Naive B cell (primary cell): ENCODE measurements at places on chromosomes 2 and 18.

- DNase-seq = no peak
Observed at GRCh38 chr18:7902399-7902839, 335.3 kb downstream of the PTPRM start.

GRCh38 chr18:6960656-6961055 lies 156.9 kb downstream of the LAMA1 start:
- DNase-seq = no peak

- DNase-seq = peak; percentile 93
Observed at GRCh38 chr2:218290316-218291261, 1.7 kb downstream of the TMBIM1 start.

- no peak for DNase-seq
Observed at GRCh38 chr2:75464348-75464946, 96.3 kb downstream of the EVA1A start.

GRCh38 chr2:130819608-130820278 lies 17.0 kb upstream of the ARHGEF4 start:
- no peak for DNase-seq

GRCh38 chr2:16404551-16405300 lies 260.9 kb downstream of the CYRIA start:
- no peak for DNase-seq

GRCh38 chr2:228728961-228729360 lies 542.1 kb downstream of the PID1 start:
- DNase-seq = no peak

DNA sequence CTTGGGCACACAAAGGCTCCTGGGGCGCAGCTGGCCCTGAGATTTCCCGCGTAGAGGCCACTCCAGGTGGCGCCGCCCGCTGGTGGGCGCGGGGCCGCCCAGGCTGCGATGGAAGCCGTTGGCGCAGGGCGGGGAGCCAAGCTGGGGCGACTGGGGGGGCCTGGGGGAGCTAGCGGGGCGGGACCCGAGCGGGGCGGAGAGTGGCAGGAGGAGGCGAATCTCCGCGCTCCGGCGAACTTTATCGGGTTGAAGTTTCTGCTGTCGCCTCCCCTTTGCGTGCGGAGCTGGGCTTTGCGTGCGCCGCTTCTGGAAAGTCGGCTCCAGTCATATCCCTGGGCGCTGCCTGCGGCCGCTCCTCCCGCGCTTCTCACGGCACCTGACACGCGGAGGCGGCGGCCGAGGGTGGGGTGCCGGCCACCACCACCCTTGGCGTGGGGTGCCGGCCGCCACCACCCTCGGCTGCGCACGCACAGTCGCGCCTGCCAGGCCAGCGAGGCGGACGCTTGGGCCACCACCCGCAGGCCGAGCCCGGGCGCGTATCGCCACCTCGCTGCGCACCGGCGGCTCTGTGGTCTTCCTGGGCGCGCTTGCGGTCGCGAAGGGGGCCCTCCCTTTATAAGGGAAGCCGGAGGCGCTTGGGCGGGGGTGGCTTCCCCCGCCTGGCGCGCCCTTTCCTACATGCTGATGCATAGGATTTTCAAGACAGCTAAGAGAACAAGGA lies 919 bp upstream of the CYP1B1 start:
- no peak for DNase-seq

DNA sequence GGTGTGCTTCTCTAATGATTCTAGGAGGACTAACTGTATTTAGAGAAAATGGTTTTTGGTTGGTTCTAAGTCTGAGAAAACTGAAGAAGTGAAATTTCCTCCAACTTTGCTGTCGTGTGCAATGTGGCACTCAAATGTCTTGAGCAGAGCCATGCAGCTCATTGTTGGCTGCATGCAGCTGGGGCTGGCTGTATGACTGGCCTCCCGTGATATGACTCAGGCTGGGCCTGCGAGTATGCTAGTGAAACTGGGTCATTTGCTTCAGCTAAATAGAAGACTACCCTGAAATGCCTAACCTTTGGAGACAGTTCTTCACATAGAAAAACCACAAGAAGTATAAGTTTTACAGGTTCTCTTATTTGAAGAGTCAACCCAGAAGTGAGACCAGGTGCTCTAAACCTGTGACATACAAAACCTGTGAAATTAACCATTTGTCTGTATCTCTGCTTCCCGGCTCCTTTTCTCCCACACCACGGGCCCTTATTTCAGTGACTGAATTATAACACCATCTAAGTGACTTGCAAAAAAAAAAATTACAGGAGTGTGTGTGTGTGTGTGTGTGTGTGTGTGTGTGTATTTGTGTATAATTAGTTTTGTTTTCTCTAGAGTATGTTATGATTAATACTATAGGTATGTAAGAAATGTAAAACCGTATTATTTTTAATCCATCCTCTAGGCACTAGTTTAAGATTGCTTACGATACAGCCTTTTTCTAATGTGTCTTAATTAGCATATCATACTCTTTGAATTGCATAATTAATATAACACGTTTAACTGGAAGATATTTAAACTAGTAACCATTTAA lies 15.9 kb downstream of the POLI start:
- DNase-seq = no peak

DNA sequence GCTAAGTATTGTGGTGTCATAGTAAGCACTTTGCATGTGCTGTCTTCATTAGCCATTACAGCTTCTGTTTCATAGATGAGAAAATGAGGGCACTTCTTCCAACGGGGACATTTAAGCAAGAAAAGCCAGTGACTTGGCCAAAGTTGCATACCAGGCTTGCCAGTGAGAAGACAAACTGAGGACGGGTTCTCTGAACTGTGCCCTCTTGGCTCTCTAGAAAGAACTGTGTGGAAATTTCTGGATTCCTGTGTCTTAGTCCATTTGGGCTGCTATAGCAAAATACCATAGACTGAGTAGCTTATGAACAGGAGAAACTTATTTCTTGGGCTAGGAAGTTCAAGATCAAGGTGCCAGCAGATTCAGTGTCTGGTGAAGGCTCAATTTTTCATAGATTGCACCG lies 13.3 kb downstream of the CTIF start:
- no peak for DNase-seq

DNA sequence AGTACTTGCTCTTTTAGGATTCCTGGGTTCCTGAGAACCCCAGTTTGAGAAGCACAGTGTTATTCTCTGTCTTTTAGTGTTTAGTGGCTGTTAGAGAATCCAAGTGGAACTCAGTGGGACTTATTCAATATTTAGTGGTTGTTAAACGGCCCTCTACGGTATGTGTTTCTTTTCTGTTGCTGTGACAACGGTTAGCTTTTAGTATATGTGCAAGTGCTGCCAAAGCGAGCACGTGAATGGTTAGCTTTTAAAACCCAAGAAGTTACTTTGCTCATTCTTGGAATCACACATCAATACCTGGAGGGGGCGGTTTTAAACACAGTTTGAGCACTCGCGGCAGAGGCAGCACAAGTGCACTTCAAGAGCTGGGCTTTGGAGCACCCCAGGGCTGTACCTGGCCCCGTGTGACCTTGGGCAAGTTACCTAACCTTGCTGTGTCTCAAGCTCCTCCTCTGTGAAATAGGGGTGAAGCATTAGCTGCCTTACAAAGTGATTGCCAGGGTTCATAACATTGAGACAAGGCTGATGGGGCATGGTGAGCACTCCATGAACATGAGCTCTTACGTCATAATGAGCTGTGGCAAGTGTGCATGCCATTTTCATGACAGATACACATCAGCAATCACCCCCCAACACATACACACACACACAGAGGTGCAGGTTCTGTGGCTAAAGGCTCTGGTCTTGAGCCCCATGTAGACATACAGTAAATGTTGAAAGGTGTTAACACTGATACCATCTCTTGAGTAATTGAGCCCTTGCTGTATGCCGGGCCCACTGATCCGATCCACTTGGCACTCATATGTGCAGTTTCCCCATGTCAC lies 234.1 kb downstream of the ALPK2 start:
- DNase-seq = no peak

- DNase-seq = no peak
Observed at GRCh38 chr2:8805278-8806210, 31.9 kb downstream of the KIDINS220 start.

DNA sequence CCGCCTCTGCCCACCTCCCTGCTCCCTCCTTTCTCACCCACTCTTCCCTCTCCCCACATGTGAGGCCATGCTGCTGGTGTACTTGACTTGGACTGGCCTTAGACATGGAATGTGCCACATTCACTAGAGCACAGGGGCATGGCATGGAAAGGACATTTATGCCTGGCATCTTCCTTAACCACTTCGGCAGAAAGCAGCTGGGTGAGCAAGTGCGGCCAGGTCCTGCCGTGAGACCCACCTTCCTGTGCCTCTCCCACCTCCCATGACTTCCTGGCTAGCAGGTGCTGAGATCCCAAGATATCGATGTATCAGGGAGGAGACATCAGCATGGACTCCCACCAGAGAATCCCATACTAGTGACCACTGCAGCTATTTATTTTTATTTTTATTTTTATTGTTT lies 13.0 kb downstream of the GPR55 start:
- no peak for DNase-seq

DNA sequence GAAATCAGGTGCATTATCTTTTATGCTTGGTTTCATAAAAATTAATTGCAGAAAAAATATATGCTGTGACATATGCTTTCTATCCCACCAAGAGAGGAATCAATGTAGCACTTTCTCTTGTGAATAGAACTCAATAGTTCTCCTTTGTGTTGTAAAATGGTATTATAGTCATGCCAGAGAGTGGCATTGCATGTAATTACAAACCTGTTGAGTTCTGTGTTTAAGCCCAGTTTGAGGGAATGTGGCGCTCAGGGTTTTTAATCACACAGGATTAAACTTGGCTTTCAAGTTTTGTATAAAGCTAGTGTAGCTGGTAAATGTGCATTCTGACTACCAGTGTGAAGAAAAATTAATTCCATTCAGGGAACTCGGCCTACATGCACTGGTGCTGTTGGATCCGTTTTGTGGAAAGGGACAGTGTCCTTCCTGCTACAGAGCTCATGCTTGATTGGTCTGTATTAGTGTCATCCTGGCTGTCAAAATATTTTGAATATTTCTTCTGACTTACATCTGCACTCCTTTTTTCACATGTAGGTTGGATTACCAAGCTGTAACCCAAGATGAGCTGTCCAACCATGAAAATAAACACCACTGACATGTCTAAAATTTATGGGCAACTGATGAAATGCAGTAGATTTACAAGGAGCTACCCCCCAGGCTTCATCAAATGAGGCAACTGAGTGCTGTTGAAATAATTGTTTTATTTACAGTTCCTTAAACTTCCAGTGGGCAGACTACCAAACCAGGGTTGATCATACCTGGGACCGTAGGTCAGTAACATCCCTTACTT lies 80.3 kb downstream of the SLC4A3 start:
- DNase-seq = no peak

DNA sequence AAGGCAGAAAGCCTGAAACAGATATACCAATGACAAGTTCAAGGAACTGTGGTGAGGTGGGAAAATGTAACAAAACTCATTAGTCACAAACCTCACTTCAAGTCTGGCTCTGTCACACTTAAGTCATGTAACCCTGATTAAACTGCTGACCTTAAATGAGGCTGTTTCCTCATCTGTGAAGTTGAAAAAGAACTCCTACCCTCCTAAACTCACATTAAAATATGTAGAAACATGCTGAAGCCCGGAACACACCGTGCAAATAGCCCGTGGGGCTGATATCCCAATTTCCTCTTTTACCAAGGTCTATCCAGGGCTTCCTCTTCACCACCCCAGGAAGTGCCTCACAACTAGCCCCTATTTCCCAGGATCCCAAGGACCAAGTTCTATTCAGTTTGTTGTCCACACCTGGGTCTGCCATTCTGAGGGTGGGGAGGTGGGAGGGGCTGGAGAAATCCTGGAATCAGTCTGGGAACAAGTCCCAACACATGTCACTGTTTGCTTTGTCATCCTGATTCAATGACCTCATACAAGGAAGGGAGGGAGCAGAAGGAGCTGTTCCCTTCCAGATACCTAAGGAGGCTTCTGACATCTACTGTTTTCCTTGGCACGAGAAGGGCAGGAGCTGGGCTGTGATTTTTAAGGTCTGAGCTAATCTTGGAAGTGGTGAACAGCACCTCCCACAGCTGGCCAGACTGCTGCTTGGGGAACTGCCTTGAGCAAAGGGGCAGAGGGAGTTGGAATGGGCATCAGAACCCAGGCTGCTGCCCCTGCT lies 42.3 kb downstream of the SLC4A1AP start:
- DNase-seq = no peak

DNA sequence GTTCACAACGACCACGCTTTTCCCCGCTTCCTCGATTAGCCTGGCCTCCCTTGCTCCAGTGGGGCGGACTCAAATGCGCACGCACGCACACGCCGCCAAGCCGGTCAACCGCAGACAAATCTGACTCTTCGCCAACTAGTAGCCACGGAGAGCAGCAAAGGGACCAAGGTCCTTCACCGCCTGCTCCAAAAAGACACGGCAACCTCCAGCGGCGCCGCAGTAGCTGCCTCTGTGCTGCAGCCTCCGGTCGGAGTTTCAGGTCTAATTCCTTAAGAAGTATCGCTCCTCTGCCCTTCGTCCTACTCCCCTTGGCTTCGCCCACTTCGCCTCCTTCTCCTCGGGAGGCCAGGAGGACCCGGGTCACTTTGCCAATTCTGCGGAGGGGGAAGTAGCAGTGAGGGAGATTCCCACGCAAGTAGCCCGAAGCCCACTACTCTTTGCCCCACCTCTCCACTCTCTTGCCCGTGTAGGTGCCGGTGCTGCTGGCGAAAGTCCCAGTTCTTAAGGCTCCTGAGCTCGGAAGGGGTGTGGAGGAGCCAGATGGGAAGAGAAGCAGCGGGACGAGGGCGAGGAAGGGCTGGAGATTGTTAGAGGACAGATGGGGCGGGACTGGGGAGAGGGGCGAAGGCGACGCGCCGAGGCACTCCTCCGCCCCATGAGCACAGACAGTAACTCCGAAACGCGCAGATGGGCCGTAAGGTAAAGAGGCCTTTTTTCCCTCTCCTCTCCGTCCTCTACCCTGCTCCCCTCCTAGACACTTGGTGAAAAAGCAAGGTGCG lies 615 bp downstream of the AKAIN1 start:
- no peak for DNase-seq

DNA sequence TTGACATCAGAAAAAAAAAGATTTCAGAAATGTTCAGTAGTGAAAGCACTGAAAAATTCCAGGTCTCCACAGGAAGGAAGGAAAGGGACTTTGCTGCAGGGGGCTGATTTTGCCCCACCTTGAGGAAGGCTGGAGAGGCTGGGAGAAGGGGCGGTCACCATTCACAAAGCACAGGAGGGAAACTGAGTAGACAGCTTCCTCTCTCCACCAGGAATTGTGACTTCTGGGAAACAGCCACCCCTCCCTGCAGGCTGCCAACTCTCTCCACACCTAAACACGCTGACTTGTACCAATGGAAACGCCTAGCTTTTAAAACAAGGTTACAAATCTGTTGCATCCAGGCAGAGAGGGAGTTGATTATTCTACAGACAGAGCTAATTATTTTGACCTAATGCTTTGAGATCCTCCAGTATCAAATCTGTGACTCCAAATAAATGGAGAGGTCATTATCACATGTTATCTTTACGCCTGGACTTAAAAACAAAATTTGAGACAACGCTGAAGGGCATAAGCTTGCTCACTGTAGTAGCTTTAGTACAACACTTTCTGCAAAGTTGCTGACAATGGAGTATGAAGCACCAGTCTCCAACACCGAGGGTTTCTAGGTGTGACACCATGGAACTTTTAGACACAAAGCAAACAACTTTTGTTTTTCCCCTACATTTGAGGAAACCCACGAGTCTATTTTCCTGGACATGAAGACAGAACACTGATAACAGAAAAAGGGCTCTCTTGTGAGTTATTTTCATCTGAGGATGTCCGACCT lies 42.7 kb downstream of the EPHA4 start:
- no peak for DNase-seq
